ENCODE measurements at places on chromosomes 6 and 20.

GRCh38 chr6:42396720-42397119 is 55.0 kb downstream of the TRERF1 start:
- no peak for DNase-seq

DNA sequence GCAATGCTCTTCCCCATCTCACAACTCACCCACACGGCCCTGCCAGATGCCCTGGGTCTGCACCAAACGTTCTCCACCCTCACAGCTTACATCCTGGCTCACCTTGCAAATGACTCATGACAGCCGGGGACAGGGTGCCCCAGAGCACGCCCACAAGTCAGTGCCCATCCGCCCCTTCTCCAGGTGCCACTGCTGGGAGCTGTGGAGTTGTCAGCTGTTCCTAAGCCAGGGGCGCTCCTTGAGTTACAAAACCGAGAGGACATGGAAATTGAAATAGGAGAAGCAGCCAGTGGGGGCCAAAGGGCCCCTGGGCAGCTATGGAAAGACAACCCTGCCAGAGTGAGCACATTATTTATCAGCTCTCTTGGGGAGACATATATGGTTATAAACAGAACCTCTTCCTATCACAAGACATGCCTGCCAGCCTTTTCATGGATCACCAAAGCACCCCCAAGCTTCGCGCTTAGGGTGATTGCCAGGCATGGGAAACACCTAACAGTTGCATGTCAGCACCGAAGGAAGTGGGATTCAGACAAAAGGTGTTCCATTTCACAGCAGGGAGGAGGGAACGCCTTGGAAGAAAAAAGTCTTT is 236.8 kb downstream of the LY86 start:
- no peak for DNase-seq

DNA sequence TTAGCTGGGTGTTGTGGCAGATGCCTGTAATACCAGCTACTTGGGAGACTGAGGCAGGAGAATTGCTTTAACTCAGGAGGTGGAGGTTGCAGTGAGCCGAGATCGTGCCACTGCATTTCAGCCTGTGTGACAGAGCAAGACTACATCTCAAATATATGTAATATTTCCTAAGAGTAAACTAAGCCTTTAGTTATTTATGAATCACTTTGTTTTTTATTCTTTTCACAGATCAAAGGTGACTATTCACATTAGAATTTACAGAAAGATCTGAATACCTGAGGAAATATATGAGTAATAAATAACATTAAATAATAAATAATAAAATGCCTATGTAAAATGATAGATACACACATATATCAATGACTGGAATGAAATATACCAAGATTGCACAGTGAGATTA is 630.8 kb upstream of the IMPG1 start:
- no peak for DNase-seq

DNA sequence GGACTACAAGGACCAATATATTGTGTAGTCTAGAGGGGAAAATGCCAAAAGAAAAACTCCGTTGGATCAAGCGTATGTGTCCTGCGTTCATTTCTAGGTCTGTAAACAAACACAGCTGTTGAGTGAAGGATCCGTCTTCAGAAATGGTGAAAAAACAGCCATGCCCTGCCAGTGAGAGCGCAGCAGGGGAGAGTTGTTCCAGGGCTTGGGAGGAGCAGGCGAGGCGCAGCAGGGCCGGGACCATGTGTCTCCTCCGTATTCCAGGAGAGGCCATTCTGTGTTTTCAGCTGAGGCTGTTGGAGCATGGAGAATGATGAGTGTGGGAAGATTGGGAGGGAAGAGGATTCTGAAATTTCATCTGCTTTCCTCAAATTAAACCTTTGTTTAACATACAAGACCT is 38.0 kb downstream of the BMP6 start:
- DNase-seq: no peak

GRCh38 chr20:32681175-32682084 is 7.7 kb upstream of the C20orf203 start:
- DNase-seq: no peak

DNA sequence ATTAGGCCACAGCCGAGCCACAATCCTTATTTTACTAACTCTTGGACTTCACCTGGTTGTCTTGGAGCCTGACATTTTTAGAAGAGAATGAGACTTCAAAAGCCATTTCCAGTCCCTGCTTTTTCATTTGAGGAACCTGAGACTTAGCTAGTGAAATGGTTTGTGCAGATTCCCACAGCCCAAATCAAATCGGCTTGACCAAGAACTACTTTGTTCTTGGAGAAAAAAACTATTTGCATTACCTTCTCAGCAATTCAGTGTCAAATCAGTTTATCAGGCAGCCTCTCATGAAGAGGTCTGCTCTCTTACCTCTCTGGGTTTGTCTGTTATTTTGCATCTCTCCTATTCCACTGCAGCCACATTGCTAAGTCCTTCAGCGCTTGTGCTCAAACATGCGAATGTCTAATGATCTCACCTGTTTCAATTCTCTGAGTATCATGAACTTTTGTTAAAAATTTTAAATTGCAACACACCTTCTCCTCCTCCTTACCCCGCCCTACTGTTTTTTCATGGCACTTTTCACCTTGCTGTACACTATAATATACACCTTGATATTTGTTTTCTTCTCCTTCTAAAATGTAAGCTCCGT is 573 bp upstream of the IFNGR1 start:
- no peak for DNase-seq

GRCh38 chr6:63553208-63553607 is 19.1 kb upstream of the LOC128125822 start:
- DNase-seq: no peak

- no peak for DNase-seq
Observed at GRCh38 chr6:109081516-109082187, 13.0 kb downstream of the SESN1 start.

- no peak for DNase-seq
Observed at GRCh38 chr6:136914947-136915346, 7.2 kb upstream of the SLC35D3 start.

- DNase-seq: no peak
Observed at GRCh38 chr6:137097057-137097456, 52.3 kb upstream of the IL20RA start.

DNA sequence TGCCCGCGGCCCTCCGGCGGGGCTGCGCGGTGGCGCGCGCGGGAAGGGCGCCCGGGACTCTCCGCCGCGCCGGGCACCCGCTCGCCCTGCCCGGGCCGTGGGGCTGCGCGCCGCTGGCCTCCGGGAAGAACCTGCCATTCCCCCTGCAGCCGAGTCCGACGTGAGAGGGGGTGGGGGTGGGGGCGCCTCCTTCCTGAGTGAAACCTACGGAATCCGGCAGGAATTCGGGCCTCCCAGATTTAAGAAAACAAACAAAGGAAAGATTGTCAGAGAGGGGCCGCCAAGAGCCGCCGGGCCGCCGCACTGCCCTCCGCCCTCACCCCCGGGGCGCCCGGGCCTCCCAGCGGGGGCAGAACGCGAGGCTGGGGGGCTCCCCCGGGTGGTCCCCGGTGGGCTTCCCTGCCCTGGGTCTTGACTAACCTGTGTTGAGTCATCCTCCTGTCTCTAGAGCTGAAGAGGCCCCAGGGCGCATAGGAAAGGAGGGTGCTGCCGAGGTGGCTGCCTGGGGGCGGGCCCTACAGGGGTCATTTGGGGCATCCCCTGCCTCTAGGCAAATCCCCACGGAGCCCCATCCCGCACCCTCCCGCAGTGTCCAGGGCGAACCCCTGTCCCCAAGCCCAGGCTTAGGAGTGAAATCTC is 42.2 kb upstream of the FOXP4 start:
- DNase-seq: no peak

DNA sequence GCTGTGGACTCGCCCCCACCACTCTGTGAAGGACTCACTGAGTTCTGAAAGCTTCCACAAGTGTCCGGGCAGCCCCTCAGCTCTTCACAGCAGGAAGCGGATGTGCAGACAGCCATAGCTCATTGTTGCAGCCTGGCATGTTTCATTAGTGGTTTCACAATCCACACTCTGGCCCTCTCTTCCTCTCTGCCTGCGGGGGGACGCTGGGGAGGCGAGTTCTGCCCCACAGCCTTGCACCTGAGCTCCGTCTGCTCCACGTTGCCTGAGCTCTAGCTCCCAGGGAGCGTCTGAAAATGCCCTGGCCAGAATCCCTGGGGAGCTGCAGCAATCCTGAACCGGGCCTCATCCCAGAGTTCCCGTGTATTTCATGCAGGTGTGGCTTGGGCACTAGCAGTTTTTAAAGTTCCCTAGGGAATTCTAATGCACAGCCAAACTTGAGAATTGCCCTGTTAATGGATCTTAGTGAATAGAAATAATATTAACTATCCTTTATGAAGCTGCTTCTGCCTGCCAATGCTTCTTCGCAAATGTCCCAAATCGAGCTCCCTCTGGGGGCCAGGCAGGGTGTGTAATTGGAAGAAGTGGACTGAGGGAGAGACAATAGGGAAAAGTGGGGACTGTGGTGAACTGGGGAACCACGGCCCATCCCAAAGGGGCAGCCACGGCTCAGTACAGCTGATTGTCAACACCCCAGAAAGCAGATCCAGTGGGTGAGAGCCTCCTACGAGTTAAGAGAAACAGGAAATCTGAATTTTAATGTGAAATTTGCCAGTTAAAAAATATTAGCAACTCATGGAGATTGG is 51.5 kb downstream of the CTCFL start:
- DNase-seq: peak; percentile 4

DNA sequence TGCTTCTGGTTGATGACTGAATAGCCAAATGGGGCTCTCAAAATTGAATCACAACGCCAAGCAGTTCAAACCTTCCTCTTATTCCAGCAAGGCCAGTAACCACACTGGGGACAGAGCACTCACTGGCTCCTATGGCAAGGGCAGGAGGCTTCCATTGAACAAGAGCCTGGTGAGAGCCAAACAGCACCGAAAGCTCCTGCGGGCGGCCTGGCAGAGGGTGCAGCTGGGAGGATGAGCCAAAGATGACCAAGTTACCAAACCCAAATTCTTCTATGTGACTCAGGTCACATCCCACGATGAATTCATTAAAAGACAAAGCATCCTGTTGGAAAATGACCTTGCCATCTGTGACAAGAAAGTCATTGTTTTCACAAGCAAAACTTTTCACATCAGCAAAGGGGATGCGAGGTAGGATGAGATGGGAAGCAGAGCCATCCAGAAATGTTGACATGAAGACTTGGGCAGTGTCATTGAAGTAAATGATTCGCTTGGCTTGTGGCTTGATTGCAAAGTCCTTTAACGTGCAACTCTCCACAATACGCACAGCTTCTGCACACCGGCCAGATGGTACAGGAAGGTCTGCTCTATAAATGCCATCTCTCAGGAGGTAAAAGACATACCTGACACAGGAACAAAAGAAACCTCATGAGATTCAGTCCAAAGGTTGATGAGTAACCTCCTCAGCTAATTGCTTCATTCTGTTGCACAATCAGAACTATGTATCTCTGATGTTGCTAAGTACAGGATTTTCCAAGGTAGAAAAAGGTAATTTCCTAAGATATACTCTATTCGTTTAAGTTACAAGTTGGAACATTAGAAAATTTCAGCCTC is 36.3 kb downstream of the ROS1 start:
- DNase-seq: no peak

DNA sequence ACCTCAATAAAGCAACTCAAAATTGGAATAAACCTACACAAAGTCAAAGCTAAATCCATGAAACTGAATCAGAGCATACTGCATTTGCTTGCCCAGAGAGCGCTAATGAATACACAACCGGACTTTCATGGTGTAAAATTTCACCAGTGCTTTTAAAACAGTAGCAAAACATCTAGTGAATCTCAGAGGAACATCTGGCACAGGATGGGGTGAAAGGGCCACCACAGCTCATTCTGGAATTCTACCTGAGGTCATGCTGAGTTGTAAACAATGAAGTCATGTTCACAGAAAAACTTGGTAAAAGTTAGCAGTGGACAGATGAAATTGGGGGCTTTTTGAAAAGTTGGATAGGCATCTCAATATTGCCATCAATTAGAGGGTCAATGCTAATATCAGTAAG is 125.6 kb upstream of the STXBP5 start:
- no peak for DNase-seq

GRCh38 chr6:163634211-163635171 is 220.0 kb downstream of the QKI start:
- no peak for DNase-seq

DNA sequence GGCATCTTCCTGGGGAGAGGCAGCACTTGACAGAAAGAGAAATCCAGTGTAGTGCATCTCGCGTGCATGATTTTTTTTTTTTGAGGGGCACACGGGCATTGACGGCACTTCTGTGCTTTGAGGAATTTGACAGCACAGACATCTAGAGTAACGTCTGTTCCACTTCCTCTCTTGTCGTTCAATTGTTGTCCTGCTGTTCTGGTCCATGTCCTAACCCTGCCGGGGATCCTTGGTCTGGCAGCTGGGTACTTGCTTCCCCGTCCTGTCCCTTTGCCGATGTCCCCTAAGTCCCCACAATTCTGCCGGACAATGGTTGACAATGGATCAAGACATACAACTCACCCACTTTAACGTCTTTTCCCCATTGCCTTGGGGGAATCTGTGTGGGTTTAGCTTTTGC is 46.0 kb upstream of the NAA20 start:
- DNase-seq: no peak

- DNase-seq: no peak
Observed at GRCh38 chr20:1291191-1291741, 25.2 kb downstream of the SNPH start.

GRCh38 chr6:30641048-30641447 is 5.9 kb upstream of the C6orf136 start:
- DNase-seq: no peak

- no peak for DNase-seq
Observed at GRCh38 chr20:55342822-55343221, 662.5 kb downstream of the CBLN4 start.

DNA sequence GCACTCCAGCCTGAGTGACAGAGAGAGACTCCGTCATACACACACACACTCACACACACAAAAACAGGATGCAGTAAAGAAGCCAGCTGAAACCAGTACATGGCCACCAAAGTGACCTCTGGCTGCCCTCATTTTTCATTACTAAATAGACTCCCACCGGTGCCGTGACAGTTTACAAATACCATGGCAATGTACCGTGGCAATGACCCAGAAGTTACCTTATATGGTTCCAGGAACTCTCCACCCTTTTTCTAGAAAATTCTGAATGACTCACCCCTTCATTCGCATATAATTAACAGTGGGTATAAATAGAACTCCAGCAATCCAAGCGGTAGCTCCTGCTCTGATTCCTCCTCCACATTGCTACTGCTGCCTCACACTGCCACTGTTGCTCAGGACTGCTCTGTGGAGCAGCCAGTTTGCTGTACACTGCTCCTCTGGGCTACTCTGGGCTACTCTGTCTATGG is 57.7 kb downstream of the SNX5 start:
- no peak for DNase-seq

DNA sequence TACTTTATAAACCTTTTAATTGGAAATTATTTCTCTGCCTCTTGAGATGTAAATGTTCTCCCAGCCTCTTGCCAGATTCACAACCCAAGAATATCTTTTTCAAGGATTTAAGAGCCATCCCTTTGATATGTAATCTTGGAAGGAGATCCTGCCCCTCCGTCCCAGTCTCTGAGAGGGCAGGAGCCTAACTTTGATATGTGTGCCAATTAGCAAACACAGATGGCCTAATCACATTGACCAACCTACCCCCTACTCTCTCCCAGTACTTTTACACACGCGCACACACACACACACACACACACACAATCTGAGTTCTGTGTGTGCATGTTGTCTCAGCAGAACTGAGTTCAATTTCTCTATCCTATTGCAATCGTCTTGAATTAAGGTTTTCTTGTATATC is 623.8 kb downstream of the PHF3 start:
- no peak for DNase-seq

Measured in stimulated activated CD8-positive, alpha-beta memory T cell treated with anti-CD3 and anti-CD28 coated beads, Interleukin-15, amount 100 ng/mL, for 48 hours (primary cell).